A673 (cell line): ENCODE measurements at places on chromosomes 7 and 10. TPM values are rescaled to one million over a fixed set of nuclear protein-coding genes. Genes with fewer than 3 reads are reported as not detected.
A peak's percentile ranks its signal among the peaks of the same experiment; 100 is the strongest.

- peak; percentile 75 for DNase-seq
These were observed 229.6 kb downstream of the PRPF18 start for GRCh38 chr10:13816195-13816925.

- DNase-seq = no peak
These were observed 44.2 kb upstream of the A1CF start for GRCh38 chr10:50929670-50930069.

GRCh38 chr10:107614939-107615685 is 450.6 kb upstream of the SORCS1 start:
- no peak for DNase-seq

The NKX1-2 gene
- total RNA-seq = not detected in 2 replicates

- no peak for DNase-seq
These were observed 333.1 kb downstream of the FRMD4A start for GRCh38 chr10:13997650-13998049.

DNA sequence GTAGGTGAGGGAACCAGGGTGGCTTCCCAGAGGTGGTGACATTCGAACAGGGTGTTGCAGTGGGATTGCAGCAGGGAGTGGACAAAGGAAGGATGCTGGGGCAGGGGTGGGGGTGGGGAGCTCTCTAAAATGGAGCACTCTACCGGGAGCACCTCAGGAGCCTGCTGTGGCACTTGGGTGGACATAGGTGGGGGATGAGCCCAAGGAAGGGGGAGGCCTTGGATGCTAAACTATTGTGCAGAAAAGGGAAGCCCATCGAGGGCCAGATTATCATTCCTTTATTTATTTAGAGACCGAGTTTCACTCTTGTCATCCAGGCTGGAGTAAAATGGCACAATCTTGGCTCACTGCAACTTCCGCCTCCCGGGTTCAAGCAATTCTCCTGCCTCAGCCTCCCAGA is 3.3 kb upstream of the STX1A start:
- DNase-seq = no peak

DNA sequence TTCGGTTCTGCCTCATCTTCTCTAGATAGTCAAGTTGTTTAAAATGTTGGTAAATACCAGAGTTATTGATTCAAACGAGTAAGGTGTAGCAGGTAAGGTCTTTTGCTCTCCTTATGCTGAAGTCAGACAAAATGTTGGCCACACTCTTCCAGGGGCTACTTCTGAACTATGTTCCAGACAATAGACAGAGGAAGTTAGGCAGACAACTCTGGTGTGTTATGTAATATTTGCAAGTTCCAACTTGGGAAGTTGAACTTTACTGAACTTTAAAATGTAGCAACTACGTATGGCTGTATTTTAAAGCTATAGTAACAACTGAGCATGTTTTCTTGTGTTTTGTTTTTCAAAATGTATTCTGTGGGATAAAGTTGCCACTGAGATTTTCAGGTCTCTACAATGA is 125.7 kb upstream of the NEBL start:
- DNase-seq = no peak

DNA sequence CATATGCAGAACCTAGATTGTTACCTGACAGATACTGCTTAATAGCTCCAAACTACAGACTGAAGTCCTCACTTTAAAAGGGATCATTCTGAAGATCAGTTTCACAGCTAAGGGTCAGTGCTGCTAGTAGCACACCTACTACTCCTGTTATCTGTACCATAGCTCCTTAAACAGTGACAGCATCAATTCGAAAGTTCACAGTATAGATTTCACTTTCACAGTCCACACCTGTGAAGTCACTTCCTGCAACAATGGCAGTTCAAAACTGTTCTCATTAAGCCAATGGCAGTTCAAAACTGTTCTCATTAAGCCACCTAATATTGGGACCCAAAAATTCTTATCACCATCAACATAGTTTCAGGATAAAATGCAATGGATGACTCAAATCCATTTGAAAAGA is 10.7 kb upstream of the FHIP2A start:
- no peak for DNase-seq

The NEUROD6 gene
- total RNA-seq = not detected in 2 replicates

The LFNG gene
- total RNA-seq = 8.7 and 11.7 TPM in 2 replicates

- DNase-seq = no peak
These were observed 181.5 kb upstream of the PODXL start for GRCh38 chr7:131737746-131738465.

The ODAD2 gene
- total RNA-seq = 1.2 and 3.2 TPM in 2 replicates

DNA sequence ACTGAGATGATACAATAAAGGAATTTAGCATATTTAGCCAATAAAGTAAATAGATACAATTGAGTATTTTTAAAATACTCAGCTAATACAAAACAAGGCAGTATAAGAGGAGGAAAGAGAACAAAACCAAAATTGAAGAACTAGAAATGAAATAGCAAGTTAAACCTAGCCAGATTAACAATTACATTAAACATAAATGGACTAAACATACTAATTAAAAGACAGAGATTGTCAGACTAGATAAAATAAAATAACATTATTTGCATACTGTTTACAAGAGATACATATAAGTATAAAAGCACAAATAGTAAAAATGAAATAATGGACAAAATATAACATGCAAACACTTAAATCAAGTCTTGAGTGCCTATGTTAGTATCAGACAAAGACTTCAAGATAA is 517.7 kb upstream of the PHF14 start:
- DNase-seq = no peak

DNA sequence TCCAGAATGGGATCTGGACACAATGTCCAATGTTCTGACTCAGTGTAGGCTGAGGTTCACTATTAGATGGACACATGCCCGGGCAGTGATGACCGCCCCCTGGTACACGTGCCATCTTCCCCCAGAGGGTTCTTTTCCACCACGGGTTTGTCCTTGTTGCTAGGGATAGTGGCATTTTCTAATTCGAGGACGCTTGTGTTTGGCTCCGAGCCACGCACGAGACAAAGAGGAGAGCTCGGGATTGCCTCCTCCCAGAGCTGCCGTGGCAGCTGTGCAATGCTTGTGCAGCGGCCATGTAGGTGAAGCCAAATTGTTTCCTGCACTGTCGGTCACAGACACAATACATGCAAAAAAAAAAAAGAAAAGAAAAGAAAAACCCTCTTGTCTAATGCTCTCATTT is 207.5 kb downstream of the PAXIP1 start:
- no peak for DNase-seq

DNA sequence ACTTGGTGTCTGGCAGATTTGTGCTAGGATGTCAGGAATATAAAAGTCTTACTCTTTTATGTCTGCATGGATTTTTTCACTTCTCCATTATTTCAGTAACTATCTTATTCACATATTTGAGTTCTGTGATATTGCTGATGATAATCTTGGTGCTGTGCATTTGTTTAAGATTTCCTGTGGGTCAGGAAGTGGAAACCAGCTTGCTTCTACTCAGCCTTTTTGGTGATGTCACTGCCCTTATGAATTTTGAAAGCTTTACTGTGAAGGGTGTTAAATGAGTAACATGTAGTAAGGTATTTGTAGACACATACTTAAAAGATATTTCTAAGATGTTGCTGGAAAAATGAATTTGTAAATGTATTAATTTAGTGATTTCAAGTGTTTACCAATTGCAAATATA is 69.5 kb upstream of the VOPP1 start:
- DNase-seq = peak; percentile 64

The ELFN1 gene
- 0.09 TPM in 1 of 2 replicates, not detected in the other for total RNA-seq
